Activated CD8-positive, alpha-beta memory T cell treated with anti-CD3 and anti-CD28 coated beads, Interleukin-2, amount 50 U/mL, for 4 hours (primary cell): ENCODE measurements at places on chromosomes 6 and 20.
A peak's percentile ranks its signal among the peaks of the same experiment; 100 is the strongest.

- DNase-seq: no peak
These were observed 1.4 kb upstream of the FKBPL start for GRCh38 chr6:32131439-32131948.

- DNase-seq: no peak
These were observed 16.2 kb downstream of the SUN5 start for GRCh38 chr20:32988008-32988407.

DNA sequence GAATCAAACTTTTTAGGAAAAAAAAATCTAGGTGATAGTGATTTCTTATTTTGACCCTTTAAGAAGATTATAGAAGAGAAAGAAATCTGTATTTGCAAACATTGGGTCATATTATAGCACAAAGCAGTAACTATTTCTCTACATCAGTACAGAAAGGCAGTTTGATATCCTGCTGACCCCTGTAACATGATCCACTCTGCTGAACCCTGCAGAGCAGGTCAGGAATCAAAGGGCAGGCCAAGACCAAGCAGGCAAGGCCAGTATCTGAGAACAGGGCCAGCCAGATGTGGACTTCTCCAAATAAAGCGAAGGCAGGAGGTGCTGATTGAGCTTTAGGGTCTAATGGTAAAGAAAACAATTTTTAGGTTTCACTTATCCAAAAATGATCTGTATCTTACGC is 239.4 kb downstream of the PTPRK start:
- no peak for DNase-seq

DNA sequence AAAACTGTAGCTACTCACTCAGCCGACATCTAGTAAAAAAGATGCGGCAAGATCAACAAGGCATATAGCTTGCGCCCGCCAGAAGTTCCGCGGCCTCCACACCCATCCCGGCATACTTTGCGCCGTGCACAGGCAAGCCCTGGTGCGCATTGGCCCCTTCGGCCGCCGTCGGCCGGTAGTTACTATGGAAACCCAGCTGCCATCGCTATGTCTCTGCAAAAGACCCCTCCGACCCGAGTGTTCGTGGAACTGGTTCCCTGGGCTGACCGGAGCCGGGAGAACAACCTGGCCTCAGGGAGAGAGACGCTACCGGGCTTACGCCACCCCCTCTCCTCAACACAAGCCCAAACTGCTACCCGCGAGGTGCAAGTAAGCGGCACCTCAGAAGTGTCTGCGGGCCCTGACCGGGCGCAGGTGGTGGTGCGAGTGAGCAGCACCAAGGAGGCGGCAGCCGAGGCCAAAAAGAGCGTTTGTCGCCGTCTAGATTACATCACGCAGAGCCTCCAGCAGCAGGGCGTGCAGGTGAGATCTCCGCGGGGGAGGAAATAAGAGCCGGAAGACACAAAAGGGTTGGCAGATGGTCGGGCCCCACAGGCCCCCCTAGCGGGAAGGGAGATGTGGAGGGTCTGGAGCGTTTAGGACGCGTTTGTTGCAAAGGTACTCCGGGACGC is at the start of gene IRAK1BP1:
TSS of gene IRAK1BP1 (plus strand) at position 182 of the 671 bp plus-strand sequence. CDS start at position 208, 26 bp downstream.
- DNase-seq: peak; percentile 73
